ENCODE measurements at places on chromosomes 11 and 22. TPM values are rescaled to one million over a fixed set of nuclear protein-coding genes. Genes with fewer than 3 reads are reported as not detected.

TRIM21 gene
- total RNA-seq: 10.6 TPM

SCO2 gene
- total RNA-seq: 2.3 TPM

DUSP8 gene
- total RNA-seq: 10.1 TPM

CEP126 gene
- 2.1 TPM for total RNA-seq

DNA sequence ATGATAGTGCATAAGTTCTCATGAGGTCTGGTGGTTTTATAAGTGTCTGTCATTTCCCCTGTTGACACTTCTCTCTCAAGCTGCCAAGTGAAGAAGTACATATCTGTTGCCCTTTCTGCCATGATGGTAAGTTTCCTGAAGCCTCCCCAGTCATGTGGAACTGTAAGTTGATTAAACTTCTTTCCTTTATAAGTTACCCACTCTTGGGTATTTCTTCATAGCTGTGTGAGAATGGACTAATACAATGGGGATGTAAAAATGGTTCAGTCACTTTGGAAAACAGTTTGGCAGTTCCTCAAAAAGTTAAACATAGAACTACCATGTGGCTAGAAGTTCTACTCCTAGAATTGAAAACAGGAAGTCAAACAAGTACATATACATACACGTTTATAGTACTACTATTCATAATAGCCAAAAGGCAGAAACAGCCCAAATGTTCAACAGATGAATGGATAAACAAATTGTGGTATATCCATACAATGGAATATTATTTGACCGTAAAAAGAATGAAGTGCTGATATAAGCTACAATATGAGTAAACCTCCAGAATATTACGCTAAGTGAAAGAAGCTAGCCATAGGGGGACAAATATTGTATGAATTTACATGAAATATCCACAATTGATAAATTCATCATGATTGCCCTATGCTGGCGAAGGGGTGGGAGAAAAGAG is 16.0 kb upstream of the DKK3 start:
- no peaks in the 10 kb centered on the region for H3K27me3 ChIP-seq
- no peak overlapping the region for H3K27ac ChIP-seq
- H3K4me1 ChIP-seq: peaks cover 23% of the 10 kb centered on the region
- H3K4me3 ChIP-seq: no peak overlapping the region

- DNase-seq: no peak
- no peaks in the 10 kb centered on the region for H3K4me1 ChIP-seq
- peaks cover 26% of the 10 kb centered on the region for H3K27me3 ChIP-seq
Observed at GRCh38 chr11:120675171-120675570, 163.6 kb downstream of the GRIK4 start.

GRCh38 chr11:119916568-119916967 is 187.6 kb upstream of the NECTIN1 start:
- peaks cover 7% of the 10 kb centered on the region for H3K4me1 ChIP-seq
- H3K27me3 ChIP-seq: peaks cover 24% of the 10 kb centered on the region
- H3K4me3 ChIP-seq: no peak overlapping the region
- H3K36me3 ChIP-seq: no peaks in the 10 kb centered on the region

Measured in neural crest cell (in vitro differentiated cells).